ENCODE measurements at places on chromosomes 1 and 21. TPM values are rescaled to one million over a fixed set of nuclear protein-coding genes. Genes with fewer than 3 reads are reported as not detected.

GRCh38 chr1:116755066-116755465, 836 bp downstream of the CD2 start:
- DNase-seq = no peak

Gene GATAD2B
- 42.0 TPM for total RNA-seq

DNA sequence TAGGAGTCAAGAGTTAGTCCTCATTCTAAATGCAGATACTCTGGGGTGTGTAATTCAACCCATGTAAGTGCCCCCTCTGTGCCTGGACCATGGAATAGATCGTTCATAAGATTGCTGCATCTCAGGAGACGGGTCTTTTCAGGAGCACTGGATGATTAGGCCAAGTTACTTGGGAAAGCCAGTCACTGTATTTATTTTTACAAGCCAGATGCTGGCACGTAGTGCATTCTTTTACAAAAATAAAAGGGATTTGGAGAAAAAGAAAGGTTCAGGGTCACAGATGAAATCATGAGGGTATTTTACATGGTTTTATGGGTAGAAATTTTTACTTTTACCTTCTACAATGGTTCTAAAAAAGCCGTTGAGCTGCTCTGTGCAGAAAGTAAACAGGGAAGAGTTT, 102.6 kb upstream of the UBE2U start:
- DNase-seq = no peak

DNA sequence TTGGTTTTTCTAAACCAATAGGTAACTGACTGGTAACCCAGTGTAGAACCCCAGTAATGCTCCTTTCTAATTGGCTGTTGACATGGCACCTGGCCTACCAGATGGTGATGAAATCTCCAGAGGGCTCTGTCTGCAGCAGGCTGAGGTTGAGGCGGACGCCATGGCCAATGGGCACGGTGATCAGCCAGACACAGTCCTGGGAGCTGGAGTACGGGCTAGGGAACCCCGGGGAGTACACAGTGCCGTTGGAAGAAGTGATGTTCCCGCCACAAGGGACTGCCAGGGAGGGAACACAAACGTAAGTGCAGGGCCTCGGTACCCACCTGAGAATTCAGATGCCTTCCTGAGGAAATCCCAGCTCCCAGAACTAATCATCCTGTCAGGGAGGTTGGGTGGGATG, 129.8 kb downstream of the ZSCAN20 start:
- no peak for DNase-seq

Gene CFHR5
- total RNA-seq = not detected

Gene LMX1A
- 3.8 TPM for total RNA-seq

Gene ZBTB8A
- total RNA-seq = 21.4 TPM

GRCh38 chr1:85116856-85117255, 68.6 kb upstream of the MCOLN3 start:
- no peak for DNase-seq

Gene ARHGAP30
- not detected for total RNA-seq

DNA sequence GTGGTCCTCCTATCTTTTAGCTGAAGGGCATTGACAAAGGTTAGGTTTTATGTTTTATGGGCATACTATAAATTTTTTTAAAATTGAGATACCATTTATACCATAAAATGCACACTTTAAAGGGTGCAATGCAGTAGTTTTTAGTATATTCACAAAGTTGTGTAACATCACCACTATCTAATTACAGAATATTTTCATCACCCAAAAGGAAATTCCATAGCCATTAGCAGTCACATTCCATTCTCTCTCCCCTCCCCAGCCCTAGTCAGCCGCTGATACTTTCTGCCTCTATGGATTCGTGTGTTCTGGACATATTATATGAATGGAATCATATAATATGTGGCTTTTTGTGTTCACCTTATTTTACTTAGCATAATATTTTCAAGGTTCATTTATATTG, 135.8 kb upstream of the B3GALT2 start:
- DNase-seq = no peak

GRCh38 chr1:183931646-183932271, 105.8 kb downstream of the COLGALT2 start:
- DNase-seq = no peak

DNA sequence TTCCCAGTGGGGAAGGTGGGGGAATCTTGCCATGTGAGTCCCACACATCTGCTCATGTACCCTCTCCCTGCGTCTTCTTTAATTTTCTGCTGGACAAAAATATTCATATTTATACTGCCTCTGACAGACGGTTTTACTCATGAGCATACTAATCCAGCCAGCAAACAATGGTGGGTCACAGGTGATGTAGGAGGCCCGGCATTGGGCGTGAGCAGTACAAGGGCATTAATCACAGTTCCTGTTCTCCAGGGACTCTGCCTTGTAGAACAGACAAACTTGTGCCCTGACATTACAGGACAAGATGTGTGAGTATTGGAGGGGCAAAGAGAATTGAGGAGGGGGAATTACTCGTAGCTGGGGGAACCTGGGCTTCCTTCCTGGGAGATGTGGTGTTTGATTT, 25.0 kb downstream of the MTARC1 start:
- no peak for DNase-seq

Gene C4BPB
- total RNA-seq = not detected

DNA sequence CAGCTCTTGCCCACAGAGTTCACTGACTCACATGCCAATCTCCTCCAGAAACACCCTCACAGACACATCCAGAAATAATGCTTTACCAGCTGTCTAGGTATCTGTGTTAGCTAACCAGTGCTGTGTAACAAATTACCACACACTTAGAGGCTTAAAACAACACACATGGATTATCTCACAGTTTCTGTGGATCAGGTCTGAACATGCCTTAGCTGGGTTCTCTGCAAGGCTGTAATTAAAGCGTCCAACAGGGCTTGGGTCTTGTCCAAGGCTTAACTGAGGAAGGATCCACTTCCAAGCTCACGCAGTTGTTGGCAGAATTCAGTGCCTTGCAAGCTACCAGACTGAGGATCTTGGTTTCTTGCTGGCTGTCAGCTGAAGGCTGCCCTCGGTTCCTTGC, 92.5 kb upstream of the RGS4 start:
- no peak for DNase-seq

GRCh38 chr1:183416850-183417771, 1.1 kb downstream of the NMNAT2 start:
- DNase-seq = peak; percentile 95

Gene RAP1GAP
- 8.0 TPM for total RNA-seq

DNA sequence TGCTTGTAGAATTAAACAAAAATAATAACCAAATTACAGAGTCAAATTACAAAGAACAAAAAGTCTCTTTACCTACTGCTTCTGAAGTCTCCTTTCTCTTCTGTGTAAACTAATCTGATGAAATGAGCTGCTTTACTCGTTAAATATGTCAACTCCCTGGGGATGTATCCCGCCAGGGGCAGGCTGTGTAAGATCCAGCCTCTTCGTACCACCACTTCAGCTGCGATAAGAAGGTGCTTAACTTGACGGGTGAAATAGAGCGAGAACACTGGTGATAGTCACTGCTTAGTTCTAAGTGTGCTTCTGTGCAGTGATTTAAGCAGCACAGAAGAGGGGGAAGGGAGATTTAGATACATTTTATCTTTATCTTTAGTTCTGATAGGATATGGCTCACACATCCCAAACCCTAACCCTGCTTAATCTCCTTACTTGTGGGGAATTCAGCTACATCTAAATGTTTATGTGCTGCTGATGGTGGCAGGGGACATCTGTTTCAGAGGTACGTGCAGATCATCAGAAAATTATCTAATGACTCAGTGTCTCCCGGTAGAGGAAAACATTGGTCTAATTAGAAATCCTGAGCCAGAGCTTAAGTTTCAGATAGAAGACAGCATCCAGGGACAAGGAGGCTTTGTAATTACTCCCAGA, 46.0 kb downstream of the RHOU start:
- DNase-seq = peak; percentile 67

Gene SMG7
- 60.5 TPM for total RNA-seq

DNA sequence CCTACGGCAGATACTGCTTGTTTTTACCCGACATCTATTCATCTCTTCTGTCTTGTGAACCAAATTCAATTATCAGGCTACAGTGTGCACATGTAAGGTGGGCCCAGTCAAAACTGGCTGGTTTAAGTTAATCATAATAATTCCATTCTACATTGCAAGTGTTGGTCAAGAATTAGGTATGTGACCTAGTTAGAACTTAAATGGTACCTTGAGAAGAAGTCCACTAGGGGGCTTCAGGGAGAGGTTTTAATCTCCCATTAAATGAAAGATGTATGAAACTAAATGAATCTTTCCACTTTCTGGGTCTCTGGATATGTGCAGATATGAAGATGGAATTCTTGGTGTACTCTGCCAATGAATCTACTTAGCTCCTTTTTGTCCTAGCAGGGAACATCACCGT, 187.1 kb downstream of the CDC42BPA start:
- DNase-seq = no peak

GRCh38 chr1:220788900-220789299, 2.2 kb downstream of the MTARC1 start:
- no peak for DNase-seq

Gene MNDA
- total RNA-seq = not detected

DNA sequence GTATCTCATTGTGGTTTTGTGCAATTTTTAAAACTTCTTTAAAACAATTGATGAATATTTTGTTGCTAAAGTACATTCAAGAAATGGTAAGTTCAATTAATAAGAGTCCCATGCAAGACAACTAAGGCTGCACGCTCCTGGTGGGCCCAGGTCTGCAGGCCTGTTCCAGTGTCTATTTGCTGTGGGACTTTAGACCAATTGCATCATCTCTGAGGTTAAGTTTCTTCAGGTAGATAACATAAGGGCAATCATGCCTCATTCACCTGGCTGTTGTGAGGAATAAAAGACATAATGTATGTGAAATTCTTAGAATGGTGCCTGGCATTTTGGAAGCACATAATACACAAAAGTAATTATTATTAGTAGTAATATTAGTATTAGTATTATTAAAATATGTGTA, 82.9 kb downstream of the SLC25A24 start:
- DNase-seq = no peak

DNA sequence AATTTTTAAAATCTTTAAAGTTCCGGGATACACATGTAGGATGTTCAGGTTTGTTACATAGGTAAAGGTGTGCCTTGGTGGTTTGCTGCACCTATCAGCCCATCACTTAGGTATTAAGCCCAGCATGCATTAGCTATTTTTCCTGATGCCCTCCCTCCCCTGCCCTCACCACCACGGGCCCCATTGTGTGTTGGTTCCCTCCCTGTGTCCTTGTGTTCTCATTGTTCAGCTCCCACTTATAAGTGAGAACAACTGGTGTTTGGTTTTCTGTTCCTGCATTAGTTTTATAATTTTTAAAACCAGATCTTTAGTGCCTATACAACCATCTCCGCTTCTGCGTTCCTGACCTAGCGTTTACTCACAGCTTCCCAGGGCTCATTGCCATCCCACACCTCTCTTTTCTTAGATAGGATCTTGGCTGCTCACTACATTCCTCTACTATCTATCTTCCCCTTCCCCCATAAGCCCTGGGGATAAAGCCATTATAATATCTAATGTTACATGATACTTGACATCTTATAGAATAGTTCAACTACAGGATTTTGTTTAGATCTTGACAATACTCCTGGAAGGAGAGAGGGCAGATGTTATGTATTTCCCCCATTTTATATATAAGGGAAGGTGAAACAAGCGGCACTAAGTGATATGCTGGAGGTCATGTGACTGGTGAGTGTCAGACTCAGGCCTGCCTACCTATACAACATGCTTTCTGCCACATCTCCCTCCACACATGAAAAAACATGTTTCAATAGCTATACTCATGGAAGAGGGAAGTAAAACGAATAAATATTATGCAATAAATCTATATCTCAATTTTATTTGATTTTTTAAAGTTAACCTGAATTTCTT, 52.3 kb upstream of the DNAJC6 start:
- no peak for DNase-seq

Measured in endodermal cell (in vitro differentiated cells).